ENCODE measurements at places on chromosomes 2 and 18.

GRCh38 chr2:64779117-64779690, 125.5 kb upstream of the SERTAD2 start:
- DNase-seq: no peak

DNA sequence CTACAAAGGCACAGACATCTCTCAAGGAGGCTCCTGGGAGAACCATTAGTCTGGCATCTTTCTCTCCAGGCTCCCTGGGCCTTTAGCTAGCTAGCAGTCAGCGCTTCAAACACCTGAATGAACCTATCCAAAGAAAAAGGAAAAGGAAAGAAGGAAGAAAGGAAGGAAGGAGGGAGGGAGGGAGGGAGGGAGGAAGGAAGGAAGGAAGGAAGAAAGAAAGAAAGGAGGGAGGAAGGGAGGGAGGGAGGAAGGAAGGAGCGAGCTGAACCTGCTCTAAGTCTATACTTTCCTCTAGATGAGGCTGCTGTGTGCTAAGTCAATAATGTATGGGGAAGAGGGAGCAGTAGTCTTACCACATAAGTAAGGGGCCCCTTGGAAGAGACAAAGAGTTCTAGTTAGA, 5.1 kb upstream of the BCL11A start:
- no peak for DNase-seq

- DNase-seq: no peak
These were observed 14.5 kb downstream of the OSBPL6 start for GRCh38 chr2:178208817-178209216.

- no peak for DNase-seq
These were observed 5.7 kb upstream of the HS1BP3 start for GRCh38 chr2:20656561-20656960.

DNA sequence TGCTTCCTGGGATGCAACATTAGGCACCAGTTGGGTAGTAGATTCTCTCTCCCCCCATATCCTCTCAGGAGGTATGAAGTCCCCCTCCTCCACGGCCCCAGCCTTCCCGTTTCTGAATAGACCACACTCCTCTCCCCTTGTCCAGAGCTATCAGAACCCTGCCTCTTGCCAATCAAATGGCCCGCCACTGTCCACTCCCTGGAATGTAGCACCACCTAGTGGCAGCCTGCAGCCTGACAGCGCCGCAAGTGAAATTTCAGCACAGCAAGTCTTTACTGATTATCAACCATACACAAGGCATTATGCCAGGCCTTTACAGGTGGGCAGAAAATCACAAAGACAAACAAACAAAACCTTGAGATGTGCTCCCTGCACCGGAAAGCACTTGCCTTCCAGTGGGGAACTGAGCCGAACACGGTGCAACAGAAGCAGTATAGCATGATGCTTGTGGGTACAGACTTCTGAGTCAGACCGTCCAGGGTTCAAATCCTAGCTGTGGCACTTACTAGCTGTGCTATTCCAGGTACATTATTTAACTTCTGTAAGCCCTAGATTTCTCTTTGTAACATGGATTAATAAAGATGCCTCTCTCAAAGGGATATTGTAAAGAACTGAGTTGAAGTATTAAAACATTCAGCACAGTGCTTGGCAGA, 174.0 kb downstream of the SMAD2 start:
- DNase-seq: no peak

Data from activated CD4-positive, alpha-beta T cell treated with anti-CD3 and anti-CD28 coated beads for 1 hour (primary cell).